Femur (tissue), 1 donor: ENCODE measurements at places on chromosomes 6 and 20.

- no peak for DNase-seq
These were observed 662.8 kb downstream of the TBC1D32 start for GRCh38 chr6:120671519-120671918.

GRCh38 chr6:79249136-79249535, 14.7 kb upstream of the HMGN3 start:
- no peak for DNase-seq

DNA sequence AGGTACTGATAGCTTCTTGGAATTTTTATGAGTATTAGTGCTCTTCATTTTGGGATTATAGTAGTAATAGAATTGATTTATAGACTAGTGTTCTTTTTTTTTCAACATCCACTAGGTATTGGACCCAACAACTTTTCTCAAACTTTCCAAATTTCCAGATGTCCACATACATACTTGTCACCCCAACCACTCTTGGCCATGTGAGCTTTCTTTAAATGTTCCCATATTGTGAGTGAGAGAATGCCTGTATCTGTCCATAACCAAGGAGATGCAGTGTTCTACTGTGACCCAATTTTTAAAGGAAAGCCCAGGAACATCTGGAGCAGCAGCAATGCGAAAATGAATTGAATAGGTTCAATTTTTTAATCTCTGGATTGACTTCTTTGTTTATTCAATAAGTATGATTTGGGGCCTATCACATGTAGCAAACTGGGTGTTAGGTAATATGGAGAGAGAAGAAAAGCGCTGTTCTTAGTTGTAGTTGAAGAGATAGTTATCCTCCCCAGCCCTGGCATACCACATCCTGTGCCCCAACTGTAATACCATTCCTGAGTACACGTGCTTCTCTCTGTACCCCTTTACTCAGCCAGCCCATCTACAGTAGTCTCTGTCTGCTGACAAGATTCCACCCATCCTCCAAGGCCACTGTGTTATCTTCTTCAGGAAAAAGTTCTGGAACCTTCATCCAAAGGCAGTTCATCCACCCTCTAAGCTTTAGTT, 116.8 kb upstream of the SUPT3H start:
- no peak for DNase-seq

GRCh38 chr6:15077006-15077405, 168.9 kb upstream of the JARID2 start:
- DNase-seq, result no peak

GRCh38 chr20:47330071-47330470, 26.4 kb downstream of the ZMYND8 start:
- DNase-seq, result no peak

GRCh38 chr20:652615-653109, 338 bp downstream of the SRXN1 start:
- DNase-seq, result peak; percentile 50

DNA sequence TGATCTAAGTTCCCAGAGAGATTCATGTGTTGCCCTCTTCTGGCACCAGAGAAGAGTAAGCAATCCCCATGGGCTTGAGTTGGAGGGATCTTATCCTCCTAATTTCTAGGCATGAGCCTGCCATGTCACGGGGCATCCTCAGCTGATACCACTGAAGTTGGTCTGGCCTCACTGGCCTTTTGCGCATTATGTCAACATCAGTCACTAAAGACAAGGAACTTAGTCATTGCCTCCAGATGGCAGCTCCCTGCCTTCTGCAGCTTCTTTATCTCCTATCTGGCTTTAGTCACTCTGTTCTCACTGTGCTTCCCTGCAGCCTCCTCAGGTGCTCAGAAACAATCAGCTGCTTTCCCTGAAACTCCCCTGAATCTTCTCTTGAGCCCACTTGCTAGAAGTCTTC, 312.2 kb downstream of the ADGRG6 start:
- no peak for DNase-seq

GRCh38 chr6:43773050-43773979, 3.3 kb downstream of the VEGFA start:
- peak; percentile 47 for DNase-seq

- no peak for DNase-seq
These were observed 11.5 kb downstream of the SDC4 start for GRCh38 chr20:45336530-45337366.

DNA sequence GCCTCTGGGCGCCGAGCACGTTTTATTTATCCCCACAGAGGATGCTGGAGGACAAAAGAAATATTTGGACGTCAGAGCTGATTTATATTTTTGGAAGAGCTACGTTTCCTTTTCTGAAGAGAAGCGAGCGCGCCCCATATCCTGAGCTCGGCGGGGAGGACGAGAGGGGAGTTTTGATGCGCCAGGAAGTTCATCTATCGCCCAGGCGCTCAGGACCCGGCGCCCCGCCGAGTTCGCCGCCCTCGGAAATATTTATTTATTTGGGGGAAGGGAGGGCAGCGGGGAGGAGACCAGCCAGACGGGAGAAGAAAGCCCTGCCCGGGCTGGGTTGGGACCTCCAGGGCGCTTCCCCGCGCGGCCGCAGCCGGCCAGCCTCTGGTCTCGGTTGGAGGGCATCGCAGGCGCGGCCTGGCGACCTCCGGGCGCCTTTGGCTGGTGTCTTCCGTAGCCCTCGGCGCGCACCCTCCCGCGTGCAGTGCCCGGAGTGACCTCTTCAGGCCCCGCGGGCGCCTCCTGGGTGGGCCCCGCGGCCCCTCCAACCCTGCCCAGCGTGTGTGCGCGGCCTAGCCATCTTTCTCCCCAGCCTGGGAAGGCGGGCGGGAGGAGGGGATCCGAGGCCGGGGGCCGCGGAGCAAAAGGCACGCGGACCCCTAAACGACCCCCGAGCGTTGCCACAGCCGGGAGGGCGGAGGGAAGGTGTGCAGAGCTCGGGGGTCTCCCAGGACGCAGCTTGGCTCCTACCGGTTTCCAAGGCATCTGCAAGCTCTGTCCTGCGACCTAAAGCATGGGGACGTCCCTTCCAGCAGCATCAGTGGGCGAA, 5.4 kb upstream of the FOXF2 start:
- no peak for DNase-seq
